Cortex of kidney (tissue), 1 donor: ENCODE measurements at places on chromosomes 16 and 17.

- DNase-seq = no peak
These were observed 122.3 kb downstream of the MRTFB start for GRCh38 chr16:14193316-14193871.

DNA sequence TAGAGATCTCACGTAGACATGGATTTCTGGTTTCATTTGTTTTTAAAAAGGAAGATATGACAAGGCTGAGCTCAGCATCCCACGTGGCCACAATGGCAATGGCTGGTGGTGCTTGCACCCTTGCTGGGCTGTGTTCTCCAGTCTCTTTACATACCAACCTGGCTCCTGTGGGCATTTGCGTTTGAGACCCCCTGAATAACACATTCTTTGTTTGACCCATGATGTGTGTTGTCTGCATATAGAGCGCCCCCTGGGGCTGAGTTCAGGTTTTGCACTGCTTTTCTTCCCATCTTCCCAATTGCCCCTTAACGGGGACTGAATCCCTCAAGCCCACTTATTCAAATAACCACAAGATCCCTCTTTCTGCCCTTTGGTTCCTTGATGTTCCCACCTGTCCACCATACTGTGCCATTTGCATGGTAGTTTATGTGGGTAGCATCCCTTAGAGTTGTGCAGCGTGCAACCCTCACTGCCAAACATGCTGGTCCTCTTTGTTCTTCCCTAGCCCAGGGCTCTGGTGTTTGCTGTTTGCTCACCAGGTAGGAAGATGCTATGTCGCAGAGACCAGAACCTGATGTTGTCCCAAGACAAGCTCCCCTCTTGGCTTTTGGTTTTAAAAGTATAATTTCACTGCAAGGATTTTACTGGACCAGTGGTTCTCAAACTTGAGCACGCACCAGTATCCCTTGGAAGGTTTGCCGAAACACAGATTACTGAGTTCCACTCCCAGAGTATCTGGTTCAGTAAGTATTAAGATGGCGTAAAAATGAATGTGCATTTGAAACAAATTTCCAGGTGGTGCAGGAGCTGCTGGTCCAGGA is 38.5 kb upstream of the NKD1 start:
- no peak for DNase-seq

DNA sequence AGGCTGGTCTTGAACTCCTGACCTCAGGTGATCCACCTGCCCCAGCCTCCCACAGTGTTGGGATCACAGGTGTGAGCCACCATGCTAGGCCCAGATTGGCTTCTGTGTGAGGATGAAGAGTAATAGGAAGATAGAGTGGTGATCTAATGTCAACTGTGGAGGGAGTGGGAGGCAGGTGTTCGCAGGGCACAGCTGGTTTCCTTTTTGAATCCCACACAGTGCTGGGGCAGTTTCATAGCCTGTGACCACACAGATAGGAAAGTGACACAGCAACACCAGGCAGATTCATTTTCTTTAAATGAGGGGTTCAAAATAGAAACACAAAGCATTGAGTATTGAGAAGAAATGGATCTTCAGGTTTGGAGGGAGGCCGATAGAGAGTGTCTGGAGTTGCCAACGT is 540.3 kb downstream of the WWOX start:
- no peak for DNase-seq

- DNase-seq = no peak
These were observed 24.2 kb upstream of the HS3ST3B1 start for GRCh38 chr17:14276535-14277250.

DNA sequence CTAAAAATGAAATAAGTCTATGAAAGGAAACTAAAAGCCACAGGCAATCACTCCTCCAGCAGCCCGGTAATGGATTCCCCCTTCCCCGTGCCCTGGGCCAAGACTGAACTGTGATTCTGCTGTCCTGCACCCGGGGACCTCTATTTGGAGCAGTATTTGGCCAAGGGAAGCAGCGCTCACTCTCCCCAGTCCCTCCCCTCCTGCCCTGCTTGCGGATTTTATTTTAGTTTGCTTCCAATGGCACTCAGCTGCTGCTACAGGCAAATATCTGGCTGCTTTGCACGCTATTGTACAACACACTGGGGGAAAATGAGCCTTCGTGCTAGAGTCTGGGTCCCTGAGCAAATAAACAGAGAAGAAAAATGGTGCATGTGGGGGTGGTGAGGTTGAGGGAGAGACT is 975.7 kb upstream of the RBFOX1 start:
- DNase-seq = no peak

DNA sequence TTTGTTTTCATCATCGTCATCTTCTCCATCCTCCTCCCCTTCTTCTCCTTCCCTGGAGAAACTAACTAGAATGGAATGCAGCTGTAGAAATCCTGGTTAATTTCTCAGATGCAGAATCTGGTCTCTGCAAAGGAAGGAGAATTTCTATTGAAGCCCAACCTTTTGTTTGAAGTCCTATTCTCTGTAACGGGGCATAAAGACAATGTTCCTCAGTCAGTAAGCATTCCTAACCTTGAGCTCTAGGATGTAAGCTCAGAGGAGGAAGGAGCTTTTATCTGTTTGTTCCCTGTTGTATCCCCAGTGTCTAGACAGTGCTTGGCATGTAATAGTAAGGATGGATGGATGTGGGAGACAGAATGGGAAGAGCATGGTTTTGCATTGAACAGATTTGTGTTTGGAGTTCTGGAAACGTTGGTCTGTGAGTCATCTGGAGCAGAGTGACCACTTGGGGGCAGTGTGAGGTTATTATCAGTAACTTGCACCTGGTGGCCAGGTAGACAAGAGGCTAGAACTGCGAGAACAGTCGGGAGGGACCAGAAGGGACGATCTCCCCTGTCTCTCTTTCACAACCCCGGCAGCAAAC is 363.7 kb downstream of the SNX29 start:
- no peak for DNase-seq

DNA sequence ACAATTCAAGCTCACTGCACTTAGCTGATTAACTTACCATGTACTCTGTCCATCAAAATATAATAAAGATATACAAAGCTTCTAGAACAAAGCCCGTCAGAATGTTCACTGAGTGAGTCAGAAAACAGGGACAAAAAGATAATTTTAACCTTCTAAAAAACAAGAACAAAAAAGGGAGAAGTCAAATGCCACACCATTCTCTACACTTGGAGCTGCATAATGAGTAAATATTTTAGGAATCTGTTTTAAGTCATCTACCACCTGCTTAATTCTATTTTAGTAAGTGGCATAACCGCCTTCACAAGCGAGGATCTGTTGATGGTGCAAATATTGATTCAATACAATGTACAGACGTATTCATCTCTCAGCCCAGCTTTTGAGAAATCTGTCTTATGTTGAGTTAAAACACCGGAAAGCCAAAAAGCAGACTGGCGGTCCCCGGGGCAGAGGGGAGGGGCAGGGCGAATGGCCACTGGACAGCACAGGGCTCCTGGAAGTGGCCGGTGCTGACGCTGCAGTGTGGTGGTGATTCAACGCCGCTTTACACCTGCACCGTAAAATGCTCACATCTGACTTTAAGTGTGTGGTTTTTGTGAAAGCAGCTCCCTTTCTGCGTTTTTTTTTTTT is 20.1 kb downstream of the RAB40B start:
- DNase-seq = no peak

DNA sequence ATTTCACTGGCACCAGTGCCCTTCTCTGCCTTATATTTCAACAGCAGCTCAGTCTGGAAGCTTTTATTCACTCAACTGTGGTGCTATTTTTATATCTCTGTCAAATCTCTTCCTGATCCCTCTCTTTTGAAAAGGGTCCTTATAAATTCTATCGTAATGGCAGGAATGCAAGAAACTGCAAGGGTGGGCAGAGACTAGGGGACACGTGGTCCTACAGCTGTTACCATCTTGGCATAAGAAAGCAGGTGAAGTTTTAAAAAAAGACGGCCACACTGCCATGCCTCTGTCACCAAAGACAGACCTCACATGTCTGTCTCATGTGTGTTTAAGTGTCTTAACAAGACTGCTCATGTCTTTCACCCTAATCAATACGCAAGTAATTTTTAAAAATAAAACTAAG is 368.4 kb upstream of the CDH11 start:
- DNase-seq = no peak

GRCh38 chr16:89317729-89318429 is 100.4 kb downstream of the ZNF778 start:
- DNase-seq = no peak

DNA sequence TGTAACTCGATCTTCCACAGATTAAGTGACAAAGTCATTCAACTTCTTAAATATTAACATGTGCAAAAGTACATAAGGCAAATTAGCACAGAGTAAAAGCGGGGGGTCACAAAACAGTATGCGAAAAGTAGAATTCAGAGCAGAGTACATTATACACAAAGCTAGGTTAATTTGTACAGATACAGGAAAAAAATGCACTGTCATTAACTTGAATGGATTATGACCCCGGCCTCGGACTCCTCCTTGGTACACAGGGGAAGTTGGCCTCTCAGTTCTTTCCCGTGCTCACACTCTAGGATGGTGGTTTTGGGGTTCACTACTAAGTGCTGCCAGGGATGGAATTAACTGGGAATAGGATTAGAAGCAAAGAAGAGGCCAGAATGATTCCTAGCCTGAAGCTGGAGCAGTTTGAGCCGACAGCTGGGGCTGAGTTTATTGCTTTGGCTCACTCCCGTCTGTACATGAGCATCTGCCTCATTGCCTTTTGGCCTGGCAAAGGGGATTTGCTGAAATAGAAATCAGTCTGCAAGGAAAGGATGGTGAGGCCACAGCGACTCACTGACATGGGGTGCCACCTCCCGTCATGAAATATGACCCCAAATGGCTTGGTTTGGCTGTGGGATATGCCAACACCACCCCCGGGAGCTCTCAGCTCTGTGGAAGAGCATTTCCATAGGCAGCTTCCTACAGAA is 23.6 kb downstream of the NTN1 start:
- no peak for DNase-seq

DNA sequence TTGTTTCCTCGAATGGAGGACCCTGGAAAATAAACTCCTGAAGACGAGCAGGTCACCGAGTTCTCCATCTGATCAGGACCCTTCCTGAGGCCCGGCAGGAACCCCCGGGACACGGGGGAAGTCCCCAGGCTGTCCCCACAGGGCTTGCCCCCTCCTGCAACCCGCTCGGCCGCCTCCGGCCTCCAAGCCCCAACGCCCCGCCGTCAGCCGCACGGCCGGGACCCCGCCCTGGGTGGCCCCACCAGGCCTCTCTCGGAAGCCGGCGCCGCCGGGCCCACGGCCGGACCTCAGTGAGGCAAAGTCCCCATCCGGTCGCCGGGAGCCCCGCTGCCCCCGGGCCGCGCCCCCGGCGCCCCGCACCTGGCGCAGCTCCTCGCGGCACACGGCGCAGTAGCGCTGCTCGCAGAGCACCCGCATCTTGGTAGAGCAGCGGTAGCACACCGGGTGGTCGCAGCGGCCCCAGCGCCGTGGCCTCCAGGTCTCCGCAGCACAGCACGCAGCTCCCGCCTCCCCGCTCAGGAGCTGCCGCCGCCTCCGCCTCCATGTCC is 383 bp downstream of the ZNF598 start:
- DNase-seq = no peak

DNA sequence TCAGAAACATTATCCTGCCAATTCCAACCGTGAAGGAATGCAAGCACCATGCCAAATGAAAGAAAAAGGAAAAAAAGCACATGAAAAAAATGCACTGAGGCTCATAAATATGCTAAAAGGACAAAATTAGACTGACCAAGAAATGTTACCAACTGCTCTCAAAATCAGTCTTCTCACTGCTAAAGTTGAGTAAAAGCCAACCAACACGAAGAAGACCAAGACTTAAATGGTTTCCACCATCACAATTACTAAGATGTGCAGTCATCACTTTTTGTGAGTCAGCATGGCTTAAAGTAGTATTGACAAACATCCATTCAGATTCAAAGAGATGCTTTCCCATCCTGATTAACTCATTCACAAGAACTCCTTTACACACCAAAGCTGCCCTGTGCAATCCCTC is 16.4 kb downstream of the CDYL2 start:
- DNase-seq = no peak

- no peak for DNase-seq
These were observed 10.6 kb downstream of the TRPV2 start for GRCh38 chr17:16425698-16426659.
